Bronchial epithelial cell (primary cell): ENCODE measurements at places on chromosomes 7 and 10. TPM values are rescaled to one million over a fixed set of nuclear protein-coding genes. Genes with fewer than 3 reads are reported as not detected.

GRCh38 chr7:33939121-33939520 lies 33.8 kb downstream of the BMPER start:
- no peak for DNase-seq

DNA sequence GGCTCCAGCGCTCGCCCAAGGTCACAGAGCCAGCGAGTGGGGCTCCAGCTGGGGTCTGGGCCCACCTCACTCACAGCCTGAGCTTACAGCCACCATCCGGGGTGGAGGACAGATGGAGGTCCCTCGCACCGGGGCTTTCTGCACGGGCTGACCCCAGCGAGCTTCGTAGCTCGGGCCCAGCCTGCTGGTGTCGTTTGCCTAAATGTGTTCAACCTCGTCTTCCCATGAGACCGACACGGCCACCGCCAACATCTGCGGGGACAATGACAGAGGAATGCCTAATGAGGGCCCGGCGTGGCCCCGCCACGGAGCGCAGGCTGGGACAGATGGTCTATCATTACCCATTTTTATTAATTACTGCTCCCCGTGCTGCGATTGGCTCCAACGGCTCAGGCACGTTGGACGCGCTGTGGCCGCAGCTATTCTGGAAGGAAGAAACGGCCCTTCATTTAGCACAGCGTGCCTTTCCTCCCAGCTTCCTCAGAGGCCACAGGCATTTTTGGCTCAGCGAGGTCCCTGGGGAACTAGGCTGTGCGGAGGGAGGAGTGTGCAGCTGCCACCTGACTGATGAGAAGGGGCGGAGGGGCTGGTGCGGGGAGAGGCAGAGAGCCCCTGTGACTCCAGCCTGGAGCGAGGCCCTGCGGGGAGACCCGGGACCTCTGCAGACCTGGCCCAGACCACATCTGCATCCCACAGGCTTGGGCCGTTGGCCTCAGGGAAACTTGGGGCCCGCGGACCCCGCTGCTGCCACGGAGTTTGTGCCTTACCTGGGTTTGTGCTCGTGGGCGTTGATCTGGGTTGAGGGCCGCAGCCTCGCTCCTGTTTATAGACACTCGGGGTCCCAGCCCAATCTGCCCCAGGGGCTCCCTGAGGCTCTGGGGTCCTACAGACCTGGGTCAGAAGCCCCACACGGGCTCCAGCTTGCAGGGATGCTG lies 22.9 kb upstream of the ELFN1 start:
- DNase-seq: no peak

DNA sequence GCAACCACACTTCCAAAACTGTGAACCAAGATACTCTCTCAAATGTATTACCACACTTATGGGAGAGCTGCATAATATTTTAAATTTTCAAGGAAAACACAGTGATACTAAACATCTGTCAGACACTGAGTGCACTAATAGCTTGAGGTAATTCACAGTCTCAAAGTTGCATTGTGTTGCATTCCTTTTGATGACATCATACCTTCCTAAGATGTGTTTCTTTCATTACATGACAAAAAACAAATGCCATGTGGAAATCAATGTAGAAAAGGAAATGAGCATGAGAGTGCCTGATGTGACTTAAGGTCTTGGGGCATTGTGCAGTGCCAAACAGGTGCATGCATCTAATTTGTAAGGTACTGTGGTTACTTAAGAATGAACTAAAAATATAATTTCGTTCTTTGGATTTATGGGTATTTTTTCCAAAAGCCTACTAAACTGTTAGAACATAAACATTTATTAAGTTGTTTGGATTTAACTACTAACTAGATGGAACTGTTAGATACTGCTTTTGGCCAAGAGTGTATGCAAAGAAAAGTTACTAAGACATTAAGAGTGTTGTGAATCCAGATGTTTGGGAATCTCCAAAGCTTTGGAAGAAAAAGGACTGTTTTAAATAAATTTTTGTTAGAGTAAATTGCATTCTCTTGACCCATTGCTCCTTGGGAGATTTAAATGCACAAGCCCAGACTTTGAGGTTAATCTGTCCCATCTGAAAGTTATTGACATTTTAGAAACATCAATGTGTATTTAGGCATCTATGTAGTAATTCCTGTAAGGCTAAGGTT lies 496.2 kb upstream of the SEMA3D start:
- DNase-seq: peak; percentile 67

DNA sequence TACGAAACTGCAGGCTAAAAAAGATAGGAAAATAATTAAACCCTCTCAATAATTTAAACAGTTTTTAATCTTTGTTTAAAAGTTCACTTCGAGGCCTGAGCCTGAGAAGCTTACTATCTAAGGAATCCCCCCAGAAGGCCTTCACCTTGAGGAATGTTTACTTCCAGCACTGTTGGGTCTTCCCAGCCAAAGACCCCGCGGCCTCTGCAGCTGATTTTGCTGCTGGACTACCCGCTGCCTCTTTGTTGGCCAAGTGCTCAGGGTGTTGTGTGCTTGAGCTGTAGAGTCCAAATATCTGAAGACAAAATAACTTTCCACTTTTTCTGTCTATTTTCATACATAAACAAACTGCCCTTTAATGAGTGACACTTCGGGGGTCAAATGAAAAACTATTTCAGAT lies 292.7 kb downstream of the GLRX3 start:
- DNase-seq: no peak

DNA sequence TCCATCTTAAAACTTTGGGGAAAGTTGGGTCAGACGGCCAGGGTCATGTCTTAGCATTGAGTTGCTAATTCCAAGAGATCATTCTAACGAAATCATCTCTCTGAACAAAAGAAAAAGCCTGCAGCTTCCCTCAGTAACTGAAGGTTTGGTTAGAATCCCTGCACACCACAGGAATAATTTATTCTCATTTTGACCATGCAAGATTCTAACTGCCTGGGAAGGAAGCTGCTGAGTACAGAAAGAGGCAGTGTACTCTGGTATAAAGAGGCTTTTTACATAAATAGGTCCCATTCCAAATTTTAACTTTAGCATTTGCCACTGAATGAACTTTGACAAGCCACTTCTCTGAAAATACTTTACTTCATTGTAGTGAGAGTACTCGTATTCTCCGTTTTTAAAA lies 76.9 kb upstream of the RSBN1L start:
- DNase-seq: no peak

DNA sequence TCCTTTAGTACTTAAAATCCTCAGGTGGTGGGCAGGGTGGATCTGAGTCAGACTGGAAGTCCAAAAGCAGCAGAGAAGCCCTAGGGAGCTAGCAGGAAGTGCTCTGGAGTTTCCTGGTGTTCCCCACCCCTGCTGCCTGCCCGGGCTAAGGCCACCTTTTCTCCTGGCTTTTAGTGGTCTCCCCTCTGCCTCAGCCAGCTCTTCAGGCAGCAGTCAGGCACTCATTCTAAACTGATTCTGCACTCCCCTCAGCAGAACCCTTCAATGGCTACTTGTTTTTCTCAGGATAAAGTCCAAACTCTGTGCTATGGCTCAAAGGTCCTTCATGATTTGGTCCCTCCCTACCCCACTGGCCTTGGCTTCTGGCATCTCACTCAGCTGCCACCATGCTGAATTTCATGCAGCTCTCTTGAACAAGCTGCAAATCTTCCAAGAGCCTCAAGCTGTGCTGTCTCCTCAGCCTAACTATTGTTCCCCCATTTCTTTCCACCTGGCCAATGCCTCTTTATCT lies 28.9 kb upstream of the DNMBP start:
- DNase-seq: peak; percentile 53

The ERVW-1 gene
- not detected in 2 replicates for total RNA-seq

The DENND10 gene
- total RNA-seq: 59.0 and 67.3 TPM in 2 replicates

The BICC1 gene
- 0.13 and 1.1 TPM in 2 replicates for total RNA-seq
